Right hindlimb (tissue), 1 donor: ENCODE measurements at places on chromosomes 7 and 10.

GRCh38 chr7:70047891-70048448 is 449.7 kb downstream of the AUTS2 start:
- DNase-seq: no peak

GRCh38 chr7:74061840-74062539 is 21.6 kb upstream of the LIMK1 start:
- peak; percentile 81 for DNase-seq

GRCh38 chr10:71241830-71242621 is 29.7 kb downstream of the UNC5B start:
- DNase-seq: no peak

GRCh38 chr10:3482200-3482993 is 302.6 kb downstream of the KLF6 start:
- DNase-seq: peak; percentile 52

DNA sequence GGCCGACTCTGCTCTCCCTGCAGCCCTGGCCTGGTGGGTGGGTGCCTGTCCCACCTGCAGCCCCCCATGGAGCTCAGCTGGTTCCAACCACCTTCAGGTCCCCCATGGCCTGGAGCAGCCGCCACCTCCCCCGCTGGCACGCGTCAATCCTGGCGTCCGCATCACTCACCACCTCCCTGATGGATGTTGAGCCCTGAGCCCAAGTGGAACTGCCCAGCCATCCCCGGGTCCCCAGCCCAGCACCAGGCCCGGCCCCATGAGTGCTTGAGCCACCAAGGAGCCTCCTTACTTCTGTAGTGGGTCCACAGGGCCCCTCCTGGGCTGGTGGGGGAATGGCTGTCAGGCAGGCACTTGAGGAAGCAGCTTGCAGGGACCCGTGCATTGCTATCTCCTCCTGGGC is 14.6 kb downstream of the AGAP3 start:
- no peak for DNase-seq

DNA sequence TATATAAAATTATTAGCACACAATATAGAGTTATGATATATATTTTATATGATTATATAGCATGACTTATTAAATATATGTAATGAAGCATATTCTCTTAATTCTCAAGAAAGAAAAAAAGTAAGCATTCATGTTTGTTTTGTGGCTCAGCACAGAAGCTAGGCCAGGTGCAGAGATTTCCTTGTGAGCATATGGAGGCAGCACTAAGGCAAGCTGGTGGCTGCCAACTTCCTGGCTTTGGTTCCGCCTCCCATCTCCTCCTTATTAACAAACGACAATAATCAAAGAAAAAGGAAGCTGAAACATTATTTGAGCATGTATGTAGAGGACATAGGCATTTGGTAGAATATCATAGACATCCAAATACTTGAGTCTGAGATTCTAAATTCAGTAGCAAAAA is 130.3 kb downstream of the ST7 start:
- no peak for DNase-seq

DNA sequence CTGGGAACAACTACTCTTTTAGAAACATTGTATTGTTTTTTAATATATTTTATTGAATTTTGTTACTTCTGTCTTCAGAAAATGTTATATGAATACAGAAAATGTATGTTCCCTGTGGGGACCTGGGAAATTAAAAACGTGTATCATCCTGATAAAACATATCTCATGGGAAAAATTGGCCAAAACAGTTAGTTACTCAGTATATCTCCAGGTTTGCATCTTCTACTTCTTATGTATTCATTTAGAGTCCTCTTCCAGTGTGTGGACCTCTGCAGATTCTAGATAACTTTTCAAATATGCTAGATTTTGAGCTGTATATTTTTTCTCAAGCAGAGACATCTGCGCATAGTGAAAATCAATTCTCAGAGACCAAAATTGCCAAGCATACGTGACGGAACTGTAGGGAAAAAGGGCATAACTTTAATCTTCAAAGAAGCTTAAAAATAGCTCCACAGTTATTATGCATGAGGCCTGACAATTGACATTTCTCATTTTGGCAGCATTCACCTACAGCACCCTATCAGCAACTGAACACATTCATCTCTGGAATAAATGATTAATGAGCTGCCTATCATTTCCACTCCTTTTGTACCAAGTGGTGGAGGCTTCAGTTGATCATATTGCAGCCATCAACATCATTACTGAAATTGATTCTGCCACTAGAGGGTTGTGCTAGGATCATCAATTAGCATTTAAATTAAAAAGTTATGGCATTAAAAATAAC is 26.4 kb upstream of the UMAD1 start:
- no peak for DNase-seq

GRCh38 chr7:42253316-42253715 is 16.3 kb upstream of the GLI3 start:
- DNase-seq: no peak

GRCh38 chr7:106094780-106095179 is 17.3 kb downstream of the SYPL1 start:
- no peak for DNase-seq

DNA sequence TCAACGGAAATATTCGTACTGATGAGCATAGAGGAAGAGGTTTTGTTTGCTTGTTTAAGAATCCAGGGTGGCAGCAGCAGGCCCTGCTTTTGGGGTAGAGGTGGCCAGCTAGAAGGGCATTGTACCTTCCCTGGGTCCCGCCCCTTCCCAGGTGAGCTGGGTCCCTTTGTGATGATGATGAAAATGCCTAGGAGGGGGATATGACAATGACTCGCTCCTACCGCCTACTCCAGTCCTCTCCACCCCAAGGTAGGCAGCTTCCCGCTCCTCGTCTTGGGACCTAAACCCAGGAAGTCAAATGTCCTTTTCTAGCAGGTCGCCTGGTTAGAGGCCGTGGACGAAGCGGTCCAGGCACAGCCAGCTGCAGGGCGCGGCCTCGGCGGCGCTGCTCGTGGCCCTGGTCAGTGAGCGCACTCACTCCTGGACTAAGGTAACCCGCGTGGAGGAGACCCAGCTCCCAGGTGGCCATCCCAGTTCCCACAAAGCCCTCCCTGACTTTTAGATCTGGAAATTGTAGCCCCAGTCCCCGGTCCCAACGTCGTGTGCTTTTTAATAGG is 141.4 kb downstream of the LSMEM1 start:
- DNase-seq: no peak

DNA sequence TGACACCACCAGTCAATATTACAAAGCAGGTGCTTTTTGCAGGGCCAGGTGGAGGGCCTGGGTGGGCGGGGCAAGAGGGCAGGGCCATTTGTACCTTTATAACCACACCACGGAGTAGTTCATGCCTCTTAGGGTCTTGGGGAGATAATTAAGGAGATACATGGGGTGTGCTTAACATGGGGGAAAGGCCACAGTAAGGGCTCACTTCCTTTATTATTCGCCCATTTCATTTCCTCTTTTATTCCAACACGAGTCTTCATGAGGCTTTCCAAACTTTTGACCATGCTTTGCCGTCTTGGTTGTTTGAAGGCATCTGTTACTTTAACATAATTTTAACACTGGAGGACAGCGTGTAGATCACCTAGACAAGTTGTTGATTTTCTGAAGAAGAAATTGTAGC is 33.3 kb upstream of the LYZL2 start:
- DNase-seq: no peak

- no peak for DNase-seq
These were observed 16.2 kb downstream of the STEAP4 start for GRCh38 chr7:88290491-88290890.

GRCh38 chr10:15453926-15454325 is 82.8 kb upstream of the FAM171A1 start:
- DNase-seq: no peak

DNA sequence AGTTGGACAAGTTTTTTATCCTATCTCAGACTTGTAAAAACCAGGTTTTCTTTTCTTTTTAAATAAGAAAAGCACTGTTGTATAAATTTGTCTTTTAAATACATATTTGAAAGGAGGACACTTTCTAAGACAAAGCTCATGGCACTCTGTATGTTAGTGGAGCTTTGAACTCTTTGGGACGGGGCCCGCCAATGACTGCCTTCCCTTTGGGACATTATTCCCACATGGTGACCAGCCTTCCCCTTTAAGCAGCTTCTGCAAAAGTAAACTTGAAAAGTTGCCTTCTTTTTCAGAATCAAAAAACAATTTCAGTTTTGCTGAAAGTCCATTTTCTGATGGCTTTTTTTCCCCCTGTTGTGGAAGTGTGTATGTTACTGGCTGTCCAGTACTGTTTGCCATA is 1.8 kb downstream of the CUX1 start:
- DNase-seq: no peak

GRCh38 chr7:158015403-158016179 is 572.0 kb downstream of the PTPRN2 start:
- peak; percentile 35 for DNase-seq

- DNase-seq: peak; percentile 91
These were observed 54.4 kb downstream of the MCMBP start for GRCh38 chr10:119817991-119818888.

- no peak for DNase-seq
These were observed 191.3 kb upstream of the PRKCQ start for GRCh38 chr10:6771331-6771730.

GRCh38 chr10:75281974-75282373 is 46.2 kb upstream of the COMTD1 start:
- DNase-seq: no peak

DNA sequence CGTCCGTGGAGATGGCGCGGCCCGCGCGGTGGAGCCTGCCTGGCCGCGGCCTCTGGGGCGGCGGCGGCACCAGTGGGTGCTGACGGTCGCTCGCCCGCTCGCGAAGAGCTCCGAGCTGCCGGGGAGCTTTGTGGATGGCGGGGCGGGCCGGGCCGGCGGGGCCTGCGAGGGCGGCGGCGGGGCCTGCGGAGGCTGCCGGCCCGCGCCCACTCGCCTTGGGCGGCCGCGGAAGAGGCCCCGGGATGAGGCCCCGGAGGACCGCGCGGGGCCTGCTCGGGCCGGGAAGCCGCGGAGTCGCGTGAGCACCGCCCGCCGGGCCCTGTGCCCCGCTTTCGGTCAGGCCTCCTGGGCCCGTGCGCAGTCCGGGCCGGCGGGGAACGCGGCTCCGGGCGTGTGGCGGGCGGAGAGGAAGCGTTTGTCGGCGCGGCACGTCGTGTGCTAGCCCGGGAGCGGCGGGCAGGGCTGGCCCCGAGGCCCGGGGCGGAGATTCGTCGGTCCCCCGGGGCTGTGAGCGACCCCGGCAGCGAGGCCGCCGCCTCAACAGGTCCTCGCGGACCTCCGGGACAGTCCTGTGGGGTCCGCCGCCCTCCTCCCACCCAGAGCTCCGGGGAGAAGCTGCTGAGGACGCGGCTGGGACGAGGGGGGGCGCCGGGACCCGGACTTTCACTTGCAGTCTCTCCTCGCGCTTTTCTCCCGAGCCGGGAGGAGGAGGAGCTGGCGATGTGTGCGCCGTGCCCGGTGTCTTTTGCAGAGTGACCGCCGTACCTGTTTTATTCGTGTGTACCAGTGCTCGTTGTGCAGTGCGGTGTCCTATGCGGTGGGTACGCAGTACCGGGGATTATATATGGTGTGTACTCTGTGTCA is 578 bp downstream of the ZMYND11 start:
- peak; percentile 75 for DNase-seq

GRCh38 chr10:127755753-127756152 is 18.8 kb downstream of the FOXI2 start:
- DNase-seq: no peak

GRCh38 chr7:112381311-112382091 is 68.8 kb upstream of the IFRD1 start:
- DNase-seq: no peak

DNA sequence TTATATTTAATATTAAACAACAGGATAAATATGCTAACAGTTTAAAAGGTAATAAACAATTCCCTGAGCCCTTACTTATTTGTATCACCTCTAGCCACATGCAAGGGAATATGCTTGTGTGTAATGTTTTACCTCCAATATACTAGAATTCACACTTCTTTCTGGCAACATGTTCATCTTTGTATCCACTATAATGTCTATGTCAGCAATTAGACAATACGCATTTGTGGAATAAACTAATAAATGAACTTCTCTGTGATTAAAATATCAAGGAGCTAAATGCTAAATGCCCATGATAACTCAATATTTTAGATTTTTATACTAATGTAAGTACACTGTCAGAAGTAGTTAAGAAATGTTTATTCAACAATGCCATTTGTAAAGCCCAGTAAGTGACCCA is 350.5 kb downstream of the DGKB start:
- no peak for DNase-seq

GRCh38 chr10:92238586-92239098 is 52.2 kb downstream of the CPEB3 start:
- no peak for DNase-seq

DNA sequence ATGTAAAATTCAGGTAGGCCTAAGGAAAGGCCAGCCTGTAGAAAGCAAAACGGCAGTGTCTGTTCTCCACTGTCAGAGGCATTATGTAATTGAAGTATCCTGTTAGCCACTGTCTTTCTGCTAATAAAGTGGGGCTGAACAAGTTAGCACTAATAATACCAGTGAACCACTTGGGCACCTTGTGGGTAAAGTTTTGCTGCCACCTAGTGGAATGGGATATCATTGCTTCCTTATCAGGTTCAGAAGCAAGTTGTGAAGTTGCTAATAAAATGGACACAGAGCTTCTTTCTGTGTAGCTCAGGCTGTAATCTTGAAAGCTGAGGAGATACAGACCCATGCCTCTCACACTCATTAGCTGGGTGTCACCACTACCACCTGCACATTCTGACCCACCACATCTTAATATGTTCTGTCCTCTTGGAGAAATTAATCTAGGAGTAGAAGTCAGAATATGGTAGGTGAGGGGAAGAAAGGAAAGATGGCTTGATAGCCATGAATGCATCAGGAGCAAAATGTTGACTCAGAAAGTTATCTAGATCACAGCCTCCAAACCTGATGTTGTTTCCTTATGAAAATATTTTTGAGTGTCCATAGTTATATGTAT is 175.1 kb downstream of the SEPTIN7 start:
- no peak for DNase-seq

DNA sequence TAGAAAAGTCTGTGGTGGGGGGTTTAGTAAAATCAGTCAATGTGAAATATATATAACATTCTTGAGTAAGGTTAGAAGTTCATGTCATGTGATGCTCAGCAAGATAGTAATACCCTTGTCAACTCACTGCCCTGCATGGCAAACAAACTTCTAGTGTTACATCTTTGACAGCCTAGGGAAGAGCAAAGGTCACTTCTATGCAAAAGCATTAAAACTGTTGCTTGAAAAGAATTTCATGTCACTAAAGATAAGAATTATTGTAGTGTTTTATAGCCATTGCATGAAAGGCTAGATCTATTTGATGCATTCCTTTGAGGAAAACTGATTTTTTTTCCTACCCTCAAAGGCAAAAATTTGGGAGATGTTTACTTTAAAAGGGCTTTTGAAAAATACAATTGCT is 176.0 kb downstream of the SKAP2 start:
- no peak for DNase-seq
